ENCODE measurements at places on chromosomes 2 and 18. TPM values are rescaled to one million over a fixed set of nuclear protein-coding genes. Genes with fewer than 3 reads are reported as not detected.

The CD8B2 gene
- not detected for polyA plus RNA-seq

The MYOM1 gene
- polyA plus RNA-seq = 0.08 TPM

The NBAS gene
- 11.9 TPM for polyA plus RNA-seq

The XIRP2 gene
- polyA plus RNA-seq = 0.02 TPM

- peaks cover 8% of the 10 kb centered on the region for H3K4me1 ChIP-seq
- no peak overlapping the region for H3K27ac ChIP-seq
- DNase-seq = peak; percentile 81
These were observed 11.7 kb upstream of the ACYP2 start for GRCh38 chr2:54103454-54104314.

DNA sequence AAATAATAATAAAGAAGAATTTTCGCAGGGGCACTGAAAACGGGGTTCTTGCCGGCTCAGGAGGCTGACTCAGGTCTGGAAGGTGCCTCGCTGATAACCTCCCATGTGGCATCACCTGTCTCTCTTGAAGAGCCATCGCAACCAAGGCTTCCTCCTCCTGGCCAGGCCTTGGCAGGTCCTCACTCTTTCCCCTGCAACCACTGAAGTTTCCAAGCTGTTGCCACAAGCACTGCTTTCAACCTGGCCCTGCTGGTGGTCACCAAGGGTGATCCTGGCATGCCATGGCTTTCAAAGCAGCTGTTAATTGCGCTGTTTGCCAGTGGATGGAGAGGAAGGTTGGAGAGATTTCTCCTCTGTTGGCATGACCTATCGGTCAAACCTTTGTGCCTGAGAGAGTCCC, 163.6 kb upstream of the COPS8 start:
- no peak for DNase-seq
- H3K4me3 ChIP-seq = no peak overlapping the region
- no peaks in the 10 kb centered on the region for H3K4me1 ChIP-seq
- peaks cover 5% of the 10 kb centered on the region for H3K27me3 ChIP-seq

GRCh38 chr2:147560810-147561535, 283.9 kb upstream of the ACVR2A start:
- H3K27me3 ChIP-seq = no peaks in the 10 kb centered on the region
- H3K27ac ChIP-seq = no peak overlapping the region
- H3K4me3 ChIP-seq = no peak overlapping the region
- H3K4me1 ChIP-seq = no peaks in the 10 kb centered on the region
- no peak for DNase-seq

- H3K4me3 ChIP-seq = no peak overlapping the region
- no peaks in the 10 kb centered on the region for H3K36me3 ChIP-seq
- no peak overlapping the region for H3K27ac ChIP-seq
- DNase-seq = no peak
- no peaks in the 10 kb centered on the region for H3K27me3 ChIP-seq
These were observed 1170.3 kb upstream of the CHAC2 start for GRCh38 chr2:52597346-52597745.

DNA sequence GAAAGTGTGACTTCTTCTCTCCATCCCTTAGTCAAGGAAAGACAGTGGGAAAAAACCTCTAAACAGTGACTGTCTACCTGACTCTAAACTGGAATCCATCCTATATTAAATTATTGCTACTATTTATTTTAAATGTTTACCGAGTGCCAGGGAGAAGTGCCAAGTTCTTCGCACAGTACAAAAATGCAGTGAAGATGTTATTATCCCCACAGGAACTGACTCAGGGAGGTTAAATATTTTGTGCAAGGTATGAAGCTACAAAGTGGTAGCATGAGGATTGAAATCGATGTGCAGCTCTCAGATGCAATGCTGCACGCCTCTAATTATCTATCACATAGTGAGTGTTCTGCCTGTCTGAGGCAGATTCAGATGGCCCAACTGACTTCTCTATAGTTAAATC, 91.1 kb downstream of the MEP1B start:
- H3K27ac ChIP-seq = no peak overlapping the region
- no peaks in the 10 kb centered on the region for H3K27me3 ChIP-seq
- no peak for DNase-seq
- H3K4me1 ChIP-seq = no peaks in the 10 kb centered on the region
- H3K36me3 ChIP-seq = no peaks in the 10 kb centered on the region

- H3K36me3 ChIP-seq = no peaks in the 10 kb centered on the region
- no peak for DNase-seq
- no peak overlapping the region for H3K4me3 ChIP-seq
- no peak overlapping the region for H3K27ac ChIP-seq
These were observed 264.6 kb upstream of the TRIB2 start for GRCh38 chr2:12452185-12452584.

GRCh38 chr18:69401972-69402532, 1.4 kb downstream of the DOK6 start:
- H3K27me3 ChIP-seq = no peaks in the 10 kb centered on the region
- no peak overlapping the region for H3K27ac ChIP-seq
- H3K4me1 ChIP-seq = no peaks in the 10 kb centered on the region
- H3K36me3 ChIP-seq = no peaks in the 10 kb centered on the region
- no peak for DNase-seq

- no peaks in the 10 kb centered on the region for H3K36me3 ChIP-seq
- no peak overlapping the region for H3K4me3 ChIP-seq
- peaks cover 13% of the 10 kb centered on the region for H3K4me1 ChIP-seq
- no peak overlapping the region for H3K27ac ChIP-seq
- no peak for DNase-seq
- H3K27me3 ChIP-seq = no peaks in the 10 kb centered on the region
These were observed 17.7 kb upstream of the IGFBP2 start for GRCh38 chr2:216615298-216616082.

- H3K27ac ChIP-seq = peak overlapping the region; percentile 70
- no peaks in the 10 kb centered on the region for H3K27me3 ChIP-seq
- peak overlapping the region; percentile 21 for H3K4me3 ChIP-seq
- DNase-seq = peak; percentile 81
These were observed 5.2 kb downstream of the TMEM127 start for GRCh38 chr2:96260387-96261260.

DNA sequence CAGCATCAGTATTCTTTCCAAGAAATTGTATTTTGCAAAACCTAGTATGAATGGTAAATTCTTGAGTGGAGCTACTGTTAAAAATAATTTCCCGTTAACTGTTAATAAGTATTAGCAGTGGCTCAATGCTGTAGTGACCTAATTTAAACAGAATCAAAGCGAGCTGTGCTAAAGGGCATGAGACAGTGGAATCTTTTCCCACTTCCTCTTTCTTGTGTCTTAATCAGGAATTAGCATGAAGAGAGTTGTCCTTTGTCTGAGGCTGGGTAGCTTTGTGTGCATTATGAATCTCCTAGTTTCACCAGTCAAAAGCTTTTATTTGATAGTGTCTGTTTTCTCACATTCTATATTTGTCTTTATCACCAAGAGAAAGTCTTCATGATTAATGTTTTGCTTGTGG, 298.8 kb upstream of the GCFC2 start:
- no peak overlapping the region for H3K27ac ChIP-seq
- H3K27me3 ChIP-seq = no peaks in the 10 kb centered on the region
- no peak for DNase-seq

- DNase-seq = no peak
- peaks cover 51% of the 10 kb centered on the region for H3K36me3 ChIP-seq
- H3K4me3 ChIP-seq = no peak overlapping the region
- H3K27me3 ChIP-seq = no peaks in the 10 kb centered on the region
- no peak overlapping the region for H3K27ac ChIP-seq
- H3K4me1 ChIP-seq = no peaks in the 10 kb centered on the region
These were observed 19.4 kb downstream of the KRCC1 start for GRCh38 chr2:88036182-88036581.

GRCh38 chr2:215137741-215138340, 585 bp downstream of the ABCA12 start:
- no peak overlapping the region for H3K4me3 ChIP-seq
- H3K27me3 ChIP-seq = no peaks in the 10 kb centered on the region
- H3K4me1 ChIP-seq = peaks cover 10% of the 10 kb centered on the region

GRCh38 chr2:172893671-172894070, 158.0 kb downstream of the RAPGEF4 start:
- H3K4me3 ChIP-seq = no peak overlapping the region
- H3K27me3 ChIP-seq = peaks cover 20% of the 10 kb centered on the region
- H3K4me1 ChIP-seq = no peaks in the 10 kb centered on the region

DNA sequence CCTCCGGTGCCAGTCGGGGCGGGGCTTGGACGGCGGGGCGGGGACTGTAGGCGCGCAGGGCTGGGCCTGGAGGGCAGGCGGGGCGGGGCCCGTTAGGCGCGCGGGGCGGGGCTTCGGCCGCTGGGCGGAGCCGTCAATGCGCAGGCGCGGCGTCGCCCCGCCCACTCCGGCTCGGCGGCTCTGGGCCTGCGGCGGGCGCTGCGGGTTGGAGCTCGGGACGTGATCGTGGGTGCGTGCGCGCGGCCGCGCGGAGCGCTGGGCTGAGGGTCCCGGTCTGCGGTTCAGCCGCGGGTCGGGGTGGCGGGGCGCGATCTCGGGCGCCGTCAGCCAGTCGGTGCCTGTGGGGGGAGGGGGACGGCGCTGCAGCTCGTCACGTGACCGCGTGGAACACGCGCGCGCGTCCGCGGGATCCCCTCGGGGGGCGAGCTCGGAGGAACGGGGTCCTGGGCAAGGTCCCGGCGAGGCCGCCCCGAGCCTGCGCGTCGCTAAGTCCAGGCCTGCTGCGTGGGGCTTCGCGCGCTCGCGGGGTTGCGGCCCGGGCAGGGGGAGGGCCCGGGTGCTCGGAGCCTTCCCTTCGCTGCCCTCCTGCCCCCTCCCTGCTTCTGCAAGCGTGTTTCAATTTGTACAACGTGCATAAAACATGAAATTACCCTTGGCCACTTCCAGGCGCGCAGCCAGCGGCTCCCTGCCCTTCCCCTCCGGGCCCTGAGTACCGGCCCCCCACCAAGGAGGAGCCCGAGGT, at the start of gene D2HGDH:
D2HGDH (plus strand) TSS at position 164 of the 742 bp plus-strand sequence. CDS start 595 bp downstream, outside the sequence.
- no peaks in the 10 kb centered on the region for H3K4me1 ChIP-seq
- H3K36me3 ChIP-seq = peaks cover 4% of the 10 kb centered on the region
- peak within 1 kb of the TSS; percentile 75 for H3K4me3 ChIP-seq
- DNase-seq = peak; percentile 99

DNA sequence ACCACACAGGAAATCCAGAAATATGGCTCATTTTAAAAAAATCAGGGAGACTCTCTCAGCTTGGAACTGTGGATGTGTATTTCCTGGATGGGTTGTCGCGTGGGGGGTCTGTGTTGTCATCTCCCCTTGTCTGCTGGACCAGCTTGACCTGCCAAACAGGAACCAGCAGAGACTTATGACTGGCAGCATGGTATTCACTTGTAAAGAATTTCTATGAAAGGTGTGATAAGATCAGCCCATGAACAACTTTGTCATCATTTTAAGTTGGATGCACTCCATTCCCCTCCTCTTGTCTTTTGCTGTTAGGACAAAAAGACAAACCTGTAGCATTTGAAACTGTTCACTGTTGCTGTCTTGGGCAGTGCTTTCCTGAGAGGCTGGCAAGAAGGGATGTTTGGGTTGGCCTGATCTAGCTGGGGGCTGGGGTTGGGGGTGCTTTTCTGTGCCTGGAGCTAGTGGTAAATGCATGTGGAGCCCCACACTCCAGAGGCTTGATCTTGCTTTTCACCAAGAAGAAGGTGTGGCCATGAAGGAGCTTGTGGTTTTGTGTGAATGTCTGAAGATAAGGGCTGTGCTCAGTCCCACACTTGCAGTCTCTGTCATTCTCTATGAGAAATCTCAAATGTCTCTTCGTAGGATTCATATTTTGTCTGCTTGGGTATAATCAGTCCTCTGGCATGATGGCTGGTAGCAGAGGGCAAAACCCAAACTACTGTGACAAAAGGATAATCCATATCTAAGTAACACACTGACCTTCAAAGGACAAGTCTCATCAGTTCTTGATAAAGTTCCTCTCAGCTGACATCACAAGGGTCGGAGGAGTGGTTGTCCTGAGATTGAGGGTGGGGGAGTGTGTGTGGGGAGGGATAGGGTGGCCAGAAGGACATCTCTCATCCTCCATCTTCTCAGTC, 39.0 kb downstream of the RALB start:
- H3K36me3 ChIP-seq = peaks cover 24% of the 10 kb centered on the region
- DNase-seq = no peak
- H3K27me3 ChIP-seq = no peaks in the 10 kb centered on the region
- no peak overlapping the region for H3K4me3 ChIP-seq
- peak overlapping the region; percentile 60 for H3K27ac ChIP-seq
- H3K4me1 ChIP-seq = peaks cover 8% of the 10 kb centered on the region
